ENCODE measurements at places on chromosomes 1 and 21. TPM values are rescaled to one million over a fixed set of nuclear protein-coding genes. Genes with fewer than 3 reads are reported as not detected.

- no peak overlapping the region for H3K4me3 ChIP-seq
- no peak for DNase-seq
Measured at GRCh38 chr1:172184506-172185191, 235.8 kb upstream of the C1orf105 start.

- no peaks in the 10 kb centered on the region for H3K27me3 ChIP-seq
- H3K36me3 ChIP-seq: no peaks in the 10 kb centered on the region
- H3K4me1 ChIP-seq: peaks cover 56% of the 10 kb centered on the region
- DNase-seq: peak; percentile 54
Measured at GRCh38 chr1:64956010-64956640, 10.2 kb downstream of the JAK1 start.

GRCh38 chr21:41770901-41771624, 4.2 kb upstream of the RIPK4 start:
- peaks cover 51% of the 10 kb centered on the region for H3K27me3 ChIP-seq
- no peak overlapping the region for H3K27ac ChIP-seq
- H3K4me3 ChIP-seq: no peak overlapping the region
- DNase-seq: no peak
- H3K36me3 ChIP-seq: peaks cover 2% of the 10 kb centered on the region
- peaks cover 21% of the 10 kb centered on the region for H3K4me1 ChIP-seq

DNA sequence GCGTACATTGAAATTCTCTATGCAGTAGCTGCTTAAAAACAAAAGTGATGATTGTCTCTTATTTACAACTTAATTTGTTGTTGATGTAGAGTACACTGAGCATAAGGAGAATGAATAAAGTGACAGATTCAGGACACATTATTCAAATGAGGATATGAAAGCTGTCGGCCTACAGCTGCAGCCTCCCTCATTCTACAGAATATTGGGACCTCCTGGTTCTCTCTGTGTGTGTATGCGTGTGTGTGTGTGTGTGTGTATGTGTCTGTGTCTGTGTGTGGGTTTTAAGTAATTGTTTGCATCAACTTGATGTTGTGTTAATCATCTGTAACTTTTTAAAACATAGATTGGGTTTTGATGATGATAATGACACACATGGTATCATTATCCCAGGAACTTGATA, 17.9 kb downstream of the PROX1 start:
- H3K36me3 ChIP-seq: no peaks in the 10 kb centered on the region
- H3K4me1 ChIP-seq: no peaks in the 10 kb centered on the region
- no peak overlapping the region for H3K27ac ChIP-seq
- no peak for DNase-seq

DNA sequence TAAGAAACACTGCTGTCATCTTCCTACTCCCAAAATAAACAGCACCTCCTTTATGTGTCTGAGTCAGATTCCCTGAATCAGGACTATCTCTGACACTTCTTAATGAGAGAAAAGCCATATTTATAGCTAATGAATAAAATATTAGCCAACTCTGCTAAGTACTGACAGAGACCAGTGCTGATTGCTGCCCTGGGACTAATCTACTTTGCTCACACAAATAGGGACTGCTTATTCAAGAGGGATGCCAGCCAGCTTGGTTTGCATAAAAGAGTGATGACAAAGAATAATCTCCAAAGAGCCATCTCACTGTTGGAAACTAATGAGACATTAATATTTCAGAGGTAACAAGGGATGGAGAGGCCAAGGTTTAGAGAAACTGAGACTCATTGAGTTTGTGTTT, 36.4 kb downstream of the FYB2 start:
- no peak overlapping the region for H3K27ac ChIP-seq
- H3K4me1 ChIP-seq: no peaks in the 10 kb centered on the region
- no peaks in the 10 kb centered on the region for H3K36me3 ChIP-seq
- peaks cover 8% of the 10 kb centered on the region for H3K27me3 ChIP-seq
- DNase-seq: no peak

- no peak overlapping the region for H3K27ac ChIP-seq
- peaks cover 5% of the 10 kb centered on the region for H3K36me3 ChIP-seq
- H3K4me3 ChIP-seq: no peak overlapping the region
- no peak for DNase-seq
- peaks cover 3% of the 10 kb centered on the region for H3K4me1 ChIP-seq
Measured at GRCh38 chr1:246302251-246302625, 204.8 kb downstream of the SMYD3 start.

DNA sequence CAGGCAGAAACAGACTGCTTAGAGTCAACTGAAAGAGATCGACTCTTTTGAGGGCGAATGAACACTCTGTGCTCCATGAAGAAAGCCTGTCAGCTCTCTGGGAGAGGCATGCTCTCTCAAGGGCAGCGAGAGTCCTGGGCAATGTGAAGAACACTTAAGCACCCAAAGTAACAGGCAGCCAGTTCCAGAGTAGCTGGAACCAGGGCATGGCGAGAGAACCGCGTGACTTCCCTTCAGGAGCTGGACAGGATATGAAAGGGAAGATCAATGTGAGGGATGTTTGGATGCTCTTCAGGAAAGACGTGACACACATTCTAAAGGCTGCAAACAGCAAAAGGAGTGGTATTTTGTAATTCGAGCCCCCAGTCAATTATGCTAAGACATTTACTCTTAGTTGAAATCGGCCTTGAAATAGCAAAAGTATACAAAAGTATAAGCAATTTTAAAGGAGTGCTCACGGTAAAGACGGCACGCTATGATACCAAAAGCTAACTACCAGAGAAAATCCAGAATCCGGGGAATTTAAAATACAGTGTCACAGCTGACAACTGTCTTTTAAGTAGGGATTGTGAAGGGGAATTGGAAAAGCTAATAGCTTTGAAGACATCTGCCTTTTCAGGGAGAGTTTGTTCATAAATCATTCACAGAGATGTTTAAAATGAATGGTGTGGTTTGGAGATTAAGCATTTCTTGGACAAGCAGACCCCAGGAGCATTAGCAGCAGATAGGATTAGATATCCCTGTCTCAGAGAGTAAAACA, 20.8 kb downstream of the ADAMTS5 start:
- no peak overlapping the region for H3K27ac ChIP-seq
- H3K36me3 ChIP-seq: no peaks in the 10 kb centered on the region
- H3K4me3 ChIP-seq: no peak overlapping the region
- peaks cover 3% of the 10 kb centered on the region for H3K27me3 ChIP-seq

DNA sequence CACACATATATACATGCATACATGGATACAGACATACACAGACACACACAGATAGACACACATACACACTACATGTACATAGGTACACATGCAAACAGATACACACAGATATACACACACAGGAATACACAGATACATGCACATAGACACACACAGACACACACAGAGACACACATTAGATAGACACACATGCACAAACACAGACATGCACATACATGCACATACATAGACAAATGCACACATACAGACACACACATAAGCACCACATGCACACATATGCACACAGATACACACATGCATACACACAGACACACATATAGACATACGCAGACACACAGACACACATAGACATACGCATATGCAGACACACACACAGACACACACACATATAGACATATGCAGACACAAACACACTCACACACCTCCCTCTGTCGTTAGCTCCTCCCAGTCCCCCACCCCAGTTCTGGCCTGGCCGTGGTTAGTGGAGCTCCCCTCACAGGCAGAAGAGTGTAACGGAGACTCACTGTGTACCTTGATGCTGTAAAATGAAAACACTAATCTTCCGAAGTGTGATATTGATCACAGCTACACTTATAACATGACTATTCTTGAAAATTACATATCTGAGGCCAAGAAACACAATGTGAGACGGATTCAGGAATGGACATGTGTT, 7.6 kb downstream of the UBASH3A start:
- H3K27me3 ChIP-seq: no peaks in the 10 kb centered on the region
- H3K36me3 ChIP-seq: peaks cover 55% of the 10 kb centered on the region
- DNase-seq: peak; percentile 74
- H3K4me3 ChIP-seq: no peak overlapping the region

DNA sequence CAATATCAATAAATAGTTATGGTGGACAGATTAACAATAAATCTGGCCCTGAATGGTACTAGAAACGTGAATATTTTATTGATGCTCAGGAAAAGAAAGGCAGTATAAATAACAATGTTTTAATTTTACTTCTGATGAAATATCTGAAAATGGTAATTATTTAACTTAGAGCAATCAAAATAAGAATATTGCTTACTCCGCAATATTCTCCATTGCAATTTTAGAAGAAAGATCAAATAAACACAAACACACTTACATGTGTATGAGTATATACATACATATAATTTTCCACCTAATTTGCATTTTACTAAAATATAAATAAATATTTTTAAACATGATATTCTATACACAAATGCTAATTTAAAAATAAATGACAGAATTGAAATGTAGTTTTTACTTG, 1130.5 kb downstream of the NCAM2 start:
- no peak for DNase-seq
- H3K36me3 ChIP-seq: no peaks in the 10 kb centered on the region
- H3K4me1 ChIP-seq: no peaks in the 10 kb centered on the region
- H3K27ac ChIP-seq: no peak overlapping the region

DNA sequence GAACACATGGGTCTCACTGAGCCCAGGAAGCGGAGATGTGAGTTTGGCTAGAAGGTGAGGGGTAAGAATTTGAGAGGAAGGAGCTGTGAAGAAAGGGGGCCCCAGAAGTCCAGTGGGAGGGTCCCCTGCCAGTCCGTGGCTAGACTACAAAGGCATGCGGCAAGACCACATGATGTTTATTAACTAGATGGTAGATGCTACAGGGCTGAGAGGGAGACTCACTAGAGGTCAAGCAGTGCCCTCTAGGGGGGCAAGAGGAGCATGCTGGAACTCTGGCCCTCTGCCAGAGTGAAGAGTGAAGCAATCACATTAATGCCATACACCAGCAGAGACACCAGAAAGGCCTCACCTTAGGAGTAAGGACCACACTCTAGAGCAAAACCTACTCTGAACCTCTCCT, 12.2 kb downstream of the KIAA0319L start:
- peaks cover 49% of the 10 kb centered on the region for H3K4me1 ChIP-seq
- H3K4me3 ChIP-seq: no peak overlapping the region
- H3K36me3 ChIP-seq: peaks cover 9% of the 10 kb centered on the region
- no peaks in the 10 kb centered on the region for H3K27me3 ChIP-seq
- no peak overlapping the region for H3K27ac ChIP-seq

GRCh38 chr1:106396020-106396419, 660.5 kb upstream of the PRMT6 start:
- no peaks in the 10 kb centered on the region for H3K36me3 ChIP-seq
- no peak overlapping the region for H3K27ac ChIP-seq
- H3K27me3 ChIP-seq: no peaks in the 10 kb centered on the region
- no peak for DNase-seq
- no peaks in the 10 kb centered on the region for H3K4me1 ChIP-seq

The ITLN2 gene
- not detected for total RNA-seq

The F11R gene
- total RNA-seq: 21.3 TPM

The TSTD1 gene
- 70.2 TPM for total RNA-seq

The PRELP gene
- total RNA-seq: not detected
